ENCODE measurements at places on chromosomes 2 and 18. TPM values are rescaled to one million over a fixed set of nuclear protein-coding genes. Genes with fewer than 3 reads are reported as not detected.

The AQP12A gene
- not detected for polyA plus RNA-seq

The FN1 gene
- polyA plus RNA-seq: 5.1 TPM

The CABYR gene
- 6.9 TPM for polyA plus RNA-seq

The ADD2 gene
- polyA plus RNA-seq: 52.5 TPM

The POLE4 gene
- 35.9 TPM for polyA plus RNA-seq

The AQP12B gene
- not detected for polyA plus RNA-seq

The PRSS56 gene
- polyA plus RNA-seq: not detected

The FBXO41 gene
- 6.7 TPM for polyA plus RNA-seq

The NETO1 gene
- polyA plus RNA-seq: 0.16 TPM

The DLGAP1 gene
- 4.5 TPM for polyA plus RNA-seq

The OTOF gene
- polyA plus RNA-seq: not detected

The TMEM163 gene
- 3.1 TPM for polyA plus RNA-seq

The CYP26B1 gene
- 0.56 TPM for polyA plus RNA-seq

The MAP3K19 gene
- polyA plus RNA-seq: not detected

The GKN2 gene
- not detected for polyA plus RNA-seq

The FOXD4L1 gene
- 0.82 TPM for polyA plus RNA-seq

The BOLL gene
- polyA plus RNA-seq: not detected

The HNMT gene
- not detected for polyA plus RNA-seq

The TMEM169 gene
- 28.8 TPM for polyA plus RNA-seq

The CD207 gene
- not detected for polyA plus RNA-seq

The AQP4 gene
- polyA plus RNA-seq: 0.24 TPM

The FSHR gene
- 0.36 TPM for polyA plus RNA-seq

The ALPG gene
- not detected for polyA plus RNA-seq

The TBR1 gene
- 4.5 TPM for polyA plus RNA-seq

The RGPD3 gene
- polyA plus RNA-seq: 0.74 TPM

The CFAP65 gene
- polyA plus RNA-seq: 1.7 TPM

The SERPINB4 gene
- polyA plus RNA-seq: not detected

The PLCL1 gene
- polyA plus RNA-seq: 6.8 TPM

The SLC16A14 gene
- 125 TPM for polyA plus RNA-seq

The PIEZO2 gene
- 0.12 TPM for polyA plus RNA-seq

The RAD51AP2 gene
- polyA plus RNA-seq: 0.54 TPM

The CXCR2 gene
- not detected for polyA plus RNA-seq

The ANKAR gene
- 7.4 TPM for polyA plus RNA-seq

The CTDSP1 gene
- 0.97 TPM for polyA plus RNA-seq

The FAM110C gene
- polyA plus RNA-seq: 0.10 TPM

The BMP10 gene
- not detected for polyA plus RNA-seq
